ENCODE measurements at places on chromosomes 4 and X.

- DNase-seq: no peak
Observed at GRCh38 chr4:174119051-174119450, 164.4 kb downstream of the FBXO8 start.

GRCh38 chrX:136907621-136908020, 27.1 kb upstream of the RBMX start:
- DNase-seq: no peak

DNA sequence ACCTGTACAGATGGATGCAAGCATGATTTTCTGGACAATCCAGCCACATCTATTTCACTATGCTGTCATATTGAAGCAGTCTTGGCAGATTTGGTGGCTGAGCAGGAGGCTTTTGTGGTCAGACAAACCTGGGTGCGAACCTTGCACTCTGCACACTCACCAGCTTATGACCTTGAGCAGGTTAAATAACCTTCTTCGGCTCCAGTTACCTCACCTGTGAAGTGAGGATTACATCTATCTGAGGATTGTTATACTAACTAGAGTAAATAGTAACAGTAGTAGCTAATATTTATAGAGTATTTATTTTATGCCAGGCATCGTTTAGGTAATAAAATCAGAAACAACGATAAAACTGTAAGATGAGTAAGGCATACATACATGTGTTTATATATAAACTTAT, 150.0 kb downstream of the PPP3CA start:
- DNase-seq: no peak

DNA sequence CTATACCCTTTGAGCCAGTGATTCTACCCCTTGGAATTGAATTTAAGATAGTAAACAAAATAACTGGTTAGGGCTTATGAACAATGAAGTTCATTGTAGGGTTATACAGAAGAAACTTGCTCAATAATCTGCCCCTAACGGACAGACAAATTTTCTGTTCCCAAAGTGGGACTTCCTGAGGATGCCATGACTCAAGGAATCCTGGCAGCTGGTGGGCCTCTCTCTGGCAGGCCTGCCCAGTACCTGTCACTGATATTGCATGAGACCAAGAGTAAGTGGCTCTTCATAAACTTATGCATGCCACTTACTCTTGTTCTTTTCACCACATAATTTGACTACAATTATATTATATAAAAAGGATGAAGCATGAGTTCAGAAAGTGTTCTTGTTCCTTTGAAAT, 41.5 kb downstream of the GPRIN3 start:
- DNase-seq: no peak

GRCh38 chrX:24210190-24210589, 60.7 kb downstream of the ZFX start:
- no peak for DNase-seq

DNA sequence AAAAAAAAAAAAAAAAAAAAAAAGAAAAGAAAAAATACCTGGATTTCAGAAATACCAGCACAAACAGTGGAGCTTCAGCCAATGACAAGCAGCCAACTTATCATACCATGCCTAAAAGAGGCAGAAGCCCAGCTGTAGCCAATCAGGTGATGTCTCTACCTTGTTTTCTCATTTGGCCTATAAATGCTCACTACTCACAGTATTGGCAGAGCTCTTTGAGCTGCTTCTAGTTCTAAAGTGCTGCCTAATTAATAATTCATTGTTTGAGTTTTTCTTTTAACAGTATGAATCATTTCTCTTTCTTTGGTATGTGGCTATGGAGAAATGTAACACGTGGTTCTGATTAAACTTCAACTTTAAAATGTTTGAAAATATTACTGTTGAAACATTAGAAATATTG, 188.8 kb upstream of the TECRL start:
- no peak for DNase-seq
